Esophagus mucosa (tissue), 1 donor: ENCODE measurements at places on chromosomes 6 and 20. TPM values are rescaled to one million over a fixed set of nuclear protein-coding genes. Genes with fewer than 3 reads are reported as not detected.

GRCh38 chr6:1610497-1611321 is 994 bp downstream of the FOXC1 start:
- peak; percentile 19 for ATAC-seq

DNA sequence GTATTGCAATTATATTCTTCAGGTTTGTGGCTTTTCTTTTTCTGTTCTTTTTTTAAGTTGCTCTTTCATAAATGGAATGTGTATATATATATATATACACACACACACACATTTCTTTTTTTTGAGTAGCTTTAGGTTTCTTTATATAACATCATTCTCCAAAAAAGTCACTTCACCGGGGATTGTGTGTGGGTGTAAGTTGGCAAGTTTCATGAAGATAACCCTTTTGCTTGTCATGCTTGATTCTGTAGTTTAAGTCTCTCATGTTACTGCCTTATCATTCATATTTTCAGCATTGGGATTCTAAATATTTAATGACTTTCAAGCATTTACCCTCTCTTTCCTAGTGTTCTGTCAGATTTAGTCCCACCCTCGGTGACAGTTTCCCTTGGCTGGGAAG is 181.0 kb downstream of the FARS2 start:
- no peak for ATAC-seq

- no peak for ATAC-seq
Observed at GRCh38 chr6:114452785-114453401, 110.1 kb upstream of the HS3ST5 start.

- no peak for ATAC-seq
Observed at GRCh38 chr20:21511850-21512633, 1.8 kb downstream of the NKX2-2 start.

GRCh38 chr20:2394411-2395055 is 13.8 kb downstream of the TGM6 start:
- ATAC-seq, result no peak

- no peak for ATAC-seq
Observed at GRCh38 chr6:141736104-141736503, 396.6 kb upstream of the GJE1 start.

The FAM135A gene
- total RNA-seq, result 68.7 TPM

DNA sequence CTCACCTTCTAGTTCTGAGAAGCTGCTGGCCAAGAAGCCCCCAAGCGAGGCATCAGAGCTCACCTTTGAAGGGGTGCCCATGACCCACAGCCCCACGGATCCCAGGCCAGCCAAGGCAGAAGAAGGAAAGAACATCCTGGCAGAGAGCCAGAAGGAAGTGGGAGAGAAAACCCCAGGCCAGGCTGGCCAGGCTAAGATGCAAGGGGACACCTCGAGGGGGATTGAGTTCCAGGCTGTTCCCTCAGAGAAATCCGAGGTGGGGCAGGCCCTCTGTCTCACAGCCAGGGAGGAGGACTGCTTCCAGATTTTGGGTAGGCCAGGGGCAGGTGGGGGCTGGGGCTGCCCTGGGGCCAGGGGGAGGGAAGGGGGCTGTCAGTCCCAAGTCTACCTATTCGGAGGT is 2.3 kb downstream of the MYLK2 start:
- no peak for ATAC-seq

The MYL9 gene
- total RNA-seq, result 28.8 TPM
